ENCODE measurements at places on chromosomes 13 and 19. TPM values are rescaled to one million over a fixed set of nuclear protein-coding genes. Genes with fewer than 3 reads are reported as not detected.
A peak's percentile ranks its signal among the peaks of the same experiment; 100 is the strongest.

GRCh38 chr13:43128504-43128961 is 105.1 kb downstream of the DNAJC15 start:
- DNase-seq: no peak

DNA sequence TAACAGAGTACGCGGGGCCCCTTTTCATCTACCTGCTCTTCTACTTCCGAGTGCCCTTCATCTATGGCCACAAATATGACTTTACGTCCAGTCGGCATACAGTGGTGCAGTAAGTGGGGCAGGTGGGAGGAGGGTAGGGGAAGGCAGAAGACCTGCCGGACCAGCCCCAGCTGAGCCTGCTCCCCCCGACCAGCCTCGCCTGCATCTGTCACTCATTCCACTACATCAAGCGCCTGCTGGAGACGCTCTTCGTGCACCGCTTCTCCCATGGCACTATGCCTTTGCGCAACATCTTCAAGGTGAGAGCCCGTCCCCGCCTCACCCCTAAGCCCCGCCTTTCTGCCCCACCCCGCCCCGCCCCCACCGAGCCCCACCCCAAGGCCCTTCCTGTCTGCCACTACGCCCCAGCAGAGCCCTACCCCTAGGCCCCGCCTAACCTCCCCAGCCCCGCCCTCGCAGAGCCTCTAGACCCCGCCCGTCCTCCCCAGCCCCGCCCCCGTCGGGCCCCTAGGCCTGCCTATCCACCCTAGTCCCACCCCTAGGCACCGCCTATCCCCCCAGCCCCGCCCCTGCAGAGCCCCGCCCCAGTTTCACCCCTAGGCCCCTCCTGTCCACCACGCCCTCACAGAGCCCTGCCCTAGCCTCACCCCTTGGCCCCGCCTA is 7.7 kb downstream of the NDUFB7 start:
- DNase-seq: peak; percentile 66

DNA sequence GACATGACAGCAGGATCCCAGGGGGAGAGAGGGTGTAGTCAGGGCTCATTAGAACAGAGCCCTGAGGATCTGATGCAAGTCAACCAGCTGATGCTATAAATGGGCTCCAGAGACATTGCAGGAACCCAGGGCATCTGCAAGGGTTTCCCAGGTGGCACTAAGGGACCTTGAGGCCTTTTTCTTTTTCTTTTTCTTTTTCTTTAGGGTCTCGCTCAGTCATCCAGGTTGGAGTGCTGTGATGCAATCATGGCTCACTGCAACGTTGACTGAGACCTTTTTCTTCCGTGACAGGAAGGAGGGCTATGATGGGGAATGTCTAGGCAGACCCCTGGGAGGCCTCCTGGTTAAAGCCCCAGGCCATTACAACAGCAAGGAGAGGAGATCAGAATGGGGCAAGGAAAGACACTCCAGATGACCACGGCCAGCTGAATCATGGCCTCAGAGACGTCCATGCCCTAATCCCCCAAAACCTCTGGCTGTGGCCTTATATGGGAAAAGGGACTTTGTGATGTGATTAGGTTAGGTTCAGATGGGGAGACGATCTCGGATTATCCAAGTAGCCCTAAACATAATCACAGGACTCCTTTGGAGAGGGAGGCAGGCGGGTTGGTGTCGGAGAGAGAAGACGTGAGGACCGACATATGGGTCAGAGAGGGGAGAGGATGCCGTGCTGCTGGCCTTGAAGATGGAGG is 4.5 kb upstream of the FCGRT start:
- no peak for DNase-seq

DNA sequence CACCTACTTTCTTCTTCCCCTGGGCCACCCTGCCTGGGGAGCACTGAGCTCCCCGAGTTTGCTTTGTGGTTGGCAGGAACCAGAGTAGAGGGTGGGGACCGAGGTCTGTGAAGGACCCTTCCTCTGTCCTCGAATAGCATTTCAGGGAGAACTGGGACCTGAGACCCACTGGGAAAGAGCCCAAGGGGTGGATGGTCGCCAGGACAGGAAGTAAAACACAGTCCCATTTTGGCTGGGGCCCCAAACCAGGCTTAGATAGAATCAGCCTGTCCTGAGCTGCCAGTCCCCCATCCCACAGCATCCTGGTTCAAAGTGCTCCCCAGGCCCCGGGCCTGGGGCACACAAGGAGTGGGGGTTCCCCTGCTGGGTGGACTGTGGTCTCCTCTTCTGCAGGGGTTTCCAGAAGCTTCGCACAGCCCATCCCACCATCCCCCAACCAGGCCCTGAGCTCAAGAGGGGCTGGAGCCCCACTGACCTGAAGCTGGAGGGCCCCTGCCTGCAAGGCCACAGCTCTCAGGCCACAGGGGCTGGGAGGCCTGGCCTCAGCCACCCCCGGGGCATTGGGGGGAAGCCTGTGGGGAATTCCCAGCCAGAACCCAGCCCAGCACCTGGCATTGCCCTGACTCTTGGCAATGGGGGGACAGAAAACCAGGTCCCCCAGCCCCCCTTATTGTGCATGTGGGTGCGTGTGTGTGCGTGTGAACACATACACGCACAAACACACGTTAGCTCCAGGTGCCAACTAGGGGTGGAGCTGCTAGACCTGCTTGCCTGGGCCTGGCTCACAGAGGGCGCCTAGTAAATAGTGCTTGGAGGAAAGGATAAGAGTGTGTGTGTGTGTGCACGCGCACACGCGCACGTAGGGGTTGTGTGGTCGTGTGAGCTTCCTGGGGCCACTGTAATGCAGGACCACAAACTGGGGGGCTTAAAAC is 995 bp upstream of the MKNK2 start:
- no peak for DNase-seq

DNA sequence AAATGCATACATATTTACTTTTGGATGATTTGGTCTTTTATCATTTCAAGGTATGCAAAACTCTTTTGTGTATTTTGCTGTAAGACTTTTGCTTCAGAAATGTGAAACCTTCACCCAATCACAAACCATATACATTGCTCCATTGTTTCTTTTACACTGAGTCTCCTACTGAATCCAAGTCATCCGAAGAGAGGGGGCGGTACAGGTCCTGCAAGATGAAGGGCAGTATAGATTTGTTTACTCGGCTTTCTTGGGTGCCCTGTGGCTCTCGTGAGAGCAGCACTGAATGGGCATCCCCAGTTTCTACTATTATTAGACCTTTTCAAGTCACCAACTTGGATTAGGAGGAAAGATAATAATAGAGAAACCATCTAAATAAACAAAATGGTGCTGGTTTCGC is 280.6 kb downstream of the DCLK1 start:
- no peak for DNase-seq

- no peak for DNase-seq
These were observed 104.7 kb downstream of the MYCBP2 start for GRCh38 chr13:77222000-77222690.

- no peak for DNase-seq
These were observed 12.7 kb upstream of the LILRA5 start for GRCh38 chr19:54325631-54326030.

- DNase-seq: no peak
These were observed 12.2 kb downstream of the ZNF296 start for GRCh38 chr19:45063851-45064801.

GRCh38 chr13:113089693-113090414 is 15.7 kb upstream of the F7 start:
- no peak for DNase-seq

- no peak for DNase-seq
These were observed 535 bp downstream of the BSG start for GRCh38 chr19:572743-573518.

- no peak for DNase-seq
These were observed 2.7 kb downstream of the CRX start for GRCh38 chr19:47824396-47824795.

DNA sequence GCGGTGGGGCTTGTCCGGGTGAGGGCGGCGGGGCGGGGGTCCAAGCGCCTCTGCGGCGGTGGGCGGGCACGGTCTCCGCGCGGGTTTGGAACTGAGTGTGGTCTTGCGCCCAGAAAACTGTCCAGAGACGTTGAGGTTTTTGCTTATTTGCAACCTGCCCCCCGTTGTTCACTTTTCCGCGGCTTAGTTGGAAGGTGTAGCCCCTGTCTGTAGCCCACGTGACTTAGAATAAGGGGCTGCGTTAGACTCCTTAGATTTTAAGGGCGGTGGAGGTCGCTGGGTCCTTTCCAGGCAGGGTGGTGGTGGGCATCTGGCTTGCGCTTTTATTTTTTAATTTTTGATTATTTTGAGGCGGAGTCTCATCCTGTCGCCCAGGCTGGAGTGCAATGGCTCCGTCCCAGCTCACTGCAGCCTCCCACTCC is 748 bp downstream of the RPS15 start:
- DNase-seq: no peak

GRCh38 chr19:18700501-18701249 is 17.2 kb downstream of the CRTC1 start:
- no peak for DNase-seq

DNA sequence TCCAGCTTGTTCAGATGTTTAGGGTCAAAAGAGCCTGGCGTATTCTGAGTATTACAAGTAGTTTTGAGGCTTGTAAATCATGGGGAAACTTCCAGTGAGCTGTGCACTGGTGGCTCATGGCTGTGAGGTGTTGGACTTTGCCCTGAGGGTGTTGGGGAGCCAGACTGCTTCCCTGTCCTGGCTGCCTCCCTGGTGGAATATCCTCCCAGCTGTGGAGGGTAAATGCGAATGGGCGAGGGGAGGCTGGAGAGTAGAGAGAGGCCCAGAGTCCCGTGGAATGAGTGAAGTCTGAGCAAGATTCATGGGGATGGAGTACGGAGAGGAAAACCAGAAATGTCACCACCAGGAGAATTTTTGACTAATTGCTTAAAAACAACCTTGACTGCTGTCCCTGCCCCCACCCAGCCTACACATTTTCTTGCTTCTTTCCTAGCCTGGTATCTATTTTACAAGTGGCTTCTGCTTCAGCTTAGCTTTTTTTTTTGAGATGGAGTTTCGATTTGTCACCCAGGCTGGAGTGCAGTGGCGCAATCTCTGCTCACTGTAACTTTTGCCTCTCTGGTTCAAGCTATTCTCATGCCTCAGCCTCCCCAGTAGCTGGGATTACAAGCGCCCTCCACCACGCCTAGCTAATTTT is 3.7 kb downstream of the SNRPA start:
- DNase-seq: no peak

- DNase-seq: no peak
These were observed 777.2 kb downstream of the UQCRFS1 start for GRCh38 chr19:28435551-28436271.

DNA sequence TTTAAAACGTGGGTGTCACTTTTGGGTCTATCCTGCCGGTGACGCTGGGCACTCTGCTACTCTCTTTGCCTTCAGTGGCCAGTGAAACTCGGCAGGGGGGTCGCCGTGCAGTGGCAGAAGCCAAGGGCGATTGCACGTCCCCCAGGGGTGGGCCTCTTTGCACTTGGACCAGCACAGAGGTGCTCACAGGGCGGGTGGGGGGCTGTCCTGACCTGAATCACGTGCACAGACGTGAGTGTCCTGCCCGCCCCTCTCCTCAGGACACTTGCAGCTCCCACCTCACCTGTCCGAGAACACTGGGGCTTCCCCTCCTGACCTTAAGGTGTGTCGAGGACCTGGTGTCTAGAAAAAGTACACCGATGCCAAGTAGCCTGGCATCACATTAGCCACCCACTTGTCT is 16.1 kb downstream of the COL4A1 start:
- no peak for DNase-seq

GRCh38 chr13:94784066-94784465 is 71.7 kb upstream of the SOX21 start:
- DNase-seq: no peak

GRCh38 chr13:53126841-53127245 is 98.2 kb downstream of the OLFM4 start:
- DNase-seq: no peak

GRCh38 chr19:37855098-37855497 is 51.3 kb downstream of the WDR87 start:
- DNase-seq: no peak

- DNase-seq: no peak
These were observed 40.0 kb upstream of the F7 start for GRCh38 chr13:113065406-113066141.

DNA sequence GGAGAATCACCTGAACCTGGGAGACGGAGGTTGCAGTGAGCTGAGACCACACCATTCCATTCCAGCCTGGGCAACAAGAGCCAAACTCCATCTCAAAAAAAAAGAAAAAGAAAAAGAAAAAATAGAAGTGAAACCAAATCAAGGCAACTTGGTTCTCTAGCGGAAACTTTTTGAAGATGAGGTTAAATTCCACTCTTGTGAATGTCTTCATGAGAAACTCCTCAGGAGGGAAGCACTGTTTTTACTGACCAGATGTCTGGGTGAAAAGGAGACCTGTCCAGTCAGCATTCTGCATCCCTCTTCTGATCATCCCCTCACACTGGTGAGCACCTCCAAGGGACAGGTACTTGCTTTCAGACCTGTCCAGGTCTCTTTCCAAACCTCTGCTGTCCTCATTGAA is 15.8 kb downstream of the BRD4 start:
- no peak for DNase-seq

GRCh38 chr19:30375553-30376031 is 3.4 kb downstream of the ZNF536 start:
- DNase-seq: no peak

DNA sequence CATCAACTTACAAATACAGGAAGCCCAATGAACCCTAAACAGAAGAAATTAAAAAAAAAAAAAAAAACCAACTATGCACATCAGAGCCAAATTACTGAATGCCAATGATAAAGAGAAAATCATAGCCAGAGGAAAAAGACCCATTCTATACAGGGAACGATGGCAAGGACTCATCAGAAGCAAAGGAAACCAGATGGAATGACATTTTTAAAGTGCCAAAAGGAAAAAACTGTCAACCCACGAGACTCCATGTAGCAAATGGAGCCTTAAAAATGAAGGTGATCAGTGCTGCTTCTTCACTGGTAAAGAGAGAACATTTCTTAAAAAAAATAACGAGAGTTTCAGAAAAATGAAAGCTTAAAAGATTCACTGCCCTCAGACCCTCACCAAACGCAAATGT is 18.3 kb downstream of the PCID2 start:
- no peak for DNase-seq

The LCP1 gene
- 44.4 TPM for total RNA-seq

The SOX1 gene
- not detected for total RNA-seq

The KLK14 gene
- not detected for total RNA-seq

The BRME1 gene
- 0.50 TPM for total RNA-seq

The PPP1R13L gene
- total RNA-seq: 2.9 TPM

The ZNF888 gene
- total RNA-seq: 4.1 TPM

The DAND5 gene
- total RNA-seq: not detected

The ALOX5AP gene
- not detected for total RNA-seq

The SLC39A3 gene
- 29.7 TPM for total RNA-seq

The CNN1 gene
- total RNA-seq: not detected

The MUC16 gene
- under 0.01 TPM for total RNA-seq

The EXOC3L2 gene
- total RNA-seq: not detected

The DHDH gene
- 0.55 TPM for total RNA-seq

The IGFL3 gene
- not detected for total RNA-seq

The PDE4C gene
- total RNA-seq: 0.20 TPM

The FAM187B gene
- total RNA-seq: not detected

The RYR1 gene
- total RNA-seq: 1.1 TPM

The ANGPTL8 gene
- not detected for total RNA-seq

The MAST1 gene
- 1.7 TPM for total RNA-seq

The KLK15 gene
- not detected for total RNA-seq

The FFAR1 gene
- total RNA-seq: not detected

The ZNF571 gene
- total RNA-seq: 4.1 TPM

Data from NCI-H460 (cell line).